ENCODE measurements at places on chromosomes 4 and X.

DNA sequence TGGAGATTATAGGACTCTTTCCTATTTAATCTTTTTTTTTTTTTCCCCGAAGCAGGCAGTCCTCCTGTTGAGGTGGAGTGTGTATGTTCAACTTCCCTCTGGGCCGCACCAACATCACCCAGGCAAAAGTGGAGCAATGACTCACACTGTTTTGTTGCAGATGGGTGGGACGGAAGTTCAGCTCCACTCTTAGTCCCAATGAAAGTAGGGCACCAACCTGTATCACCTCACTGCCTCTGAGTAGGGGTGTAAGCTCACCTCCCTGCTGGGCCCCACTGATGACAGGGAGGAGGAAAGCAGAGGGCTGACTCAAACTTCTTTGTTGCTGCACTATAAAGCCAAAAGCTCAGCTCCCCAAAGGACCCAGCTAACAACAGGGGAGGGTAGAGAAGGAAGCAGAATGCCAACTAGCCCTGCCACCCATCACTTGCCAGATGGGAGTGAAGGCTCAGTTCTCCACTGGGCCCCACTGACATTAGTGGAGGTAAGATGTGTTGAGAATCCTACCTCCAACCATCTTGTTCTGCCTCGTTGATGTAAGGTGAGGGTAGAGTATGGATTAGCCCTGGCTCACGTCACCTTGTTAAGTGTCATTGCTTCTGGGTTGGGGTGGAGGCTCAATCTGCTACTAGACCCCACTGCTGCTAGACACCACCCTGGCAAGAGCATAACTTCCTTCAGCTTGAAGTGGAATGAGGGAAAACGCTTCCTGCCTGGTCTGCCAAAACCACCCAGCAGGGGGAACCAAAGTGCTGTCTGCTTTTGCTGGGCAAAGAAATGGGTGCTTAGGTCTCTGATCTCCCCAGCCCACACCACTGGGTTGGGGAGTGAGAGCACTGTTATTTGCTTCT is 14.1 kb downstream of the RPS6KA3 start:
- DNase-seq = peak; percentile 10

DNA sequence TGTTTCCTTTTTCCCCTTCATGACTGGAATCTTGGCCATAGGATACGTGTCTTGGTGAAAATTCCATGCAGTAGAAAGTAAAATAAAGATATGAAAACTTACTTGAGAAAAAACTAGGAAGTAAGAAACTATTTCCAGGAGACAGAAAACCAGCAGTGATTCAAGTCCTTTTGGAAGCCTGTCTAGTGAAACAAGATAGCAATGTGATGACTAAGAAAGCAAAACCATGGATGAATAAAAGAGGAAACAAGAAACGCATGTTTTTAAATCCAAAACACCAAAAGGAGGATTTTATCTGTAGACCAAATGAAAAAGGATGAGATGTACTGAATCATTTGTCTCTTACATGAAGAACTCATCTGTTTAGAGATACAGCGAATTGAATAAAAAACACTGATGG is 1430.0 kb downstream of the ARAP2 start:
- DNase-seq = no peak

DNA sequence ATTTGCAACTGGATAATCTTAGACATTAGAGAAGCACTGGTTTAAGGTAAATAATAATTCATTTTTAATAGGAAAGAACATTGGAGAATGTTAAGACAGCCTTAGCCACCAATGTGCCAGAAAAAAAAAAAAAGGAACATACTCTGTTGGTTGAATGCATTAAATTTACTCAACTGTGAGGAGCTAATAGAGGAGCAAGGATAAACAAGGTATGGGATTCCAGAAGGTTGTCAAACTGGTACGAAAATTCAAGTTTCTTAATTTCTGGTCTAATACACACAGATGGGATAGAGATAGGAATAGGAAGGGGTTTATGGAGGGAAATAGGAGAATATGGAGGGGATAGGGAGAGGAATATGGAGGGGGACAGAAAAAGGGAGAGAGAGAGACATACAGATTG is 1096.6 kb downstream of the ARAP2 start:
- no peak for DNase-seq

DNA sequence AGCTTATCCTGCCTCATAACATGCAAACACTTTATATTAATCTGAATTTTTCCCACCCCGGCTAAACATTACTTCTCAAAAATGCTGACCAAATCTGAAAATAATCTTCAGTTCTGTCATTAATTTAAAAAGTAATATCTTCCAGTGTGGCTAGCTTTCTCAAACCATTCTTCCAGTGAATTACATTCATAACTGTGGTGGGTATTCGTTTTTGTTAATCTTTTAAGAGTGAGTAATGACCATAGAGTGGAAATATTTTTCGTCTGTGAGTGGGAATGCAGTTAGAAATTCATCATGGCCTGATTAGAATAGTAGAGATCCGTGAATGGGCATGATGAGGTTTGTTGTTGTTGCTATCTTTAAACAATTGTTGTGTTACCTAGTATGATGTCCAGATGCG is 138.6 kb upstream of the SFRP2 start:
- DNase-seq = no peak
